GM13976 (cell line): ENCODE measurements at places on chromosomes 6 and 20.

- peak; percentile 43 for DNase-seq
Measured at GRCh38 chr6:122610690-122611455, 668 bp downstream of the PKIB start.

DNA sequence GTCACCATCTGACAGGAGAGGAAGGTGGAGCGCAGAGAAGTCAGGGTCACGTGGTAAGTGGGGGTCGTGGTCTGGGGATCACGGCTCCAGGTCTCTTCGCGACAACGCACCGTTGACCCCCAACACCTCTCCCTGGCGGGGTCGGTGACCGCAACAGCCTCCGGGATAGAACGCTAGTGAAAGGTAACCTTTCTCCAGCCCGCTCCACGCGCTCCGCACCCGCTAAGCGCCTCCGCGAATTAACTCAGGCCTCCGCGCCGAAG, 600 bp upstream of the SYNJ2 start:
- peak; percentile 52 for DNase-seq

DNA sequence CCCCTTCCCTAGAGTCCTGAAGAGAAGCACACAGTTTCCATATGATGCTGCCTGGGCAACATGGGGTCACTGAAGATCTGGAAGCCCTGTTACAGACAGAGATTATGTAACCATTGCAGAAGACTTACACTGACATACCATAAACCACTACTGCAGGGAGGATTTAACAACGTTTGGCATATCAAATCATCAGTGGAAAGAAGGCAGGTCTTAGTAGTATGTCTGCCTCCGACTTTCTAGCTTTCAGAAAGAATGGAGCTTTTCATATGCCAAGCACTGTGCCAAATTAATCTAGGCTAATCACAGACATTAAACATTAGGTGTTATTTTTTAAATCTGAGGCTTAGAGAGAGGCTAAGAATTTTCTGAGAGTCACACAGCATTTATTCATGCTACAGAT, 144.3 kb downstream of the ADGRB3 start:
- no peak for DNase-seq

- peak; percentile 39 for DNase-seq
Measured at GRCh38 chr6:14542670-14543366, 425.2 kb downstream of the CD83 start.

DNA sequence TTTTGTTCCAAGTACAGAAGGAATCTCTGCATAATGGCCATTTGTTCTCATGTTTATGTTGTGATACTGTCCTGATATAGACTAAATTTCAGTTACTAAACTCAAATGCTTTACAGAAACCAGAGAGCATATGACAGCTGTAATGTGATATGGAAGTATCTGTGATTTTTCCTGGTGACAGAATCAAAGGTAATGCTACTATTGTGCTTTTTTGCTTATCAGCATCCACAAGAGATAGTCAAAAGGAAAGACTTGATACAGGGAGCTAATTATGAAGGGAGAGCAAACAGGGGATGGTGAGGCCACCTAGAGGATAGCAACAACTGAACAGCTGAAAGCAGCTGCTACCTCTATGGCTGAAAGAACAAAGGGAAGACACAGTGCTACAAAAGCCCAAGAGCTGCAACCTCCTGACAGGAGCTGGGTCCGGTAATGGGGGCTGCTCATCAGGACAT, 181.4 kb downstream of the PHF3 start:
- peak; percentile 18 for DNase-seq

GRCh38 chr6:52475307-52475706, 55.2 kb downstream of the EFHC1 start:
- no peak for DNase-seq

DNA sequence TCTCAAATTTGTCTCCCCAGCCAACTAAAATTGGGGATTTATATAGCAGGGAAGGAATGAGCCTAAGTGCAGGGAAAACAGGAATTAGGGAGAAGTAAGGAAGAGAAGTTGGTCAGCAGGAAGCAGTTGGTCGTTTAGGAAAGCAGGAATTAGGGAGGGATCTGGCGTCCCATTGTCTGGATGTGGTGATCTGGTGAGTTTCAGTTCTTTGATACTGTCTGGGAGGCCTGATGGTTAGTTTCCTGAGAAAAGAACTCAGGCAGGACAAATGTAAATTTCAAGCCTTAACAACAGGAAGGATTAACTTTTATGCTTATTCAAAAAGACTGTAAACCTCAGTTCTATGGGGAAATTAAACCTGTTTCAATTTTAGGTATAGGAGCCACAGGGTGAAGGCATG, 116.2 kb upstream of the PRL start:
- no peak for DNase-seq

DNA sequence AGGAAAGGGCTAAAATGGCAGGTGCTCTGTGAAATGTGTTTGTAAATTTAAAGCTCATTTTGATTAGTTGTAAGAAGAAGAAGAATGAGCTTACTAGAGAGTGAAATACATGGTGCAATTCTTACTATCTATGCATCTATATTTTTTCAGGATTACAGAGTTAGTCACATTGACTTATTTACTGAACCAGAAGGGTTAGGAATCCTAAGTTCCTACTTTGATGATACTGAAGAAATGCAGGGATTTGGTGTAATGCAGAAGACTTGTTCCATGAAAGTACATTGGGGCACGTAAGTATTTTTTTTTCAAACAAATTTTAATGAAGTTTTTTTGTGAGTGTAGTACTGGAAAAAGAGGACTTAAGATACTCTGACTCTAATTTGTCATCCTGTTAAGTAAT, 99.3 kb downstream of the RTN4IP1 start:
- no peak for DNase-seq

- no peak for DNase-seq
Measured at GRCh38 chr20:52761867-52762266, 210.3 kb upstream of the TSHZ2 start.

DNA sequence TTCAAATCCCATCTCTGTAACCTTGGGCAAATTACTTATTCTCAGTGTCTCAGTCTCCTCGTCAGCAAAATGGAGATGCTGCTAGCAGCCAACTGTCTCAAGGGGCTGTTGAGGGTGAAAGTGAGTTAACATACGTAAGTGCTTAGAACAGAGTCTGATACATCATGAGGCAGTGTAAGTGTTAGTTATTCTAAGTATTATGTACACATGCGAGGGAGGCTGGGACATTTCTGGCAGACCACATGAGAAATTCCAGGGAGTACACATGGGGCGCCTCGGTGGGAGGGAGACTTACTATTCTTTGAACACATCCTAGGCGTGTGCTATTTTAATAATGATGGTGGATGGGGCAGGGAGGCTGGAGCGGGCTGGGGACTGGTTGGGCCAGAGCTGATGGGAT, 99.1 kb downstream of the DLGAP4 start:
- DNase-seq = no peak

GRCh38 chr6:33755070-33755869, 8.6 kb upstream of the IP6K3 start:
- no peak for DNase-seq

GRCh38 chr6:39076623-39077535, 28.3 kb downstream of the GLP1R start:
- DNase-seq = peak; percentile 35

- no peak for DNase-seq
Measured at GRCh38 chr6:106051226-106051625, 34.9 kb upstream of the PRDM1 start.

- no peak for DNase-seq
Measured at GRCh38 chr20:51379601-51380341, 162.7 kb downstream of the NFATC2 start.

DNA sequence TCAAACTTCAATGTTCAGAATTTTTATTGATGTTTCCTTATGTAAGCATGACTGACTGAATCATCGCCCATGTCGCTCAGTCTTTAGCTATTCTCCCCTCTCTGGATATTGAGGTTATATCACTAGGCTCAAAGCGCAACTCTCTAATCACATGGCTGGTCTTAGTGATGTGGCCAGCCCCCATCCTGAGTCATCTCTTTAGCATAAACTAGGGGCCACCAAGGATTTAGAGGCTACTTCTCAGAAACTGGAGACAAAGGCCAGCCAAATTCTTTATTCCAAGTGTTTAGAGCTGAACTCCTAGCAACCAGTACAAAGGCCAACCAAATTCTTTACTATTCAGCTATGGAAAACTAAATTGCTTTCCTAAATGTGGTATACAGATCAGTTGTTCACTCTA, 61.4 kb downstream of the FAM135A start:
- DNase-seq = no peak

DNA sequence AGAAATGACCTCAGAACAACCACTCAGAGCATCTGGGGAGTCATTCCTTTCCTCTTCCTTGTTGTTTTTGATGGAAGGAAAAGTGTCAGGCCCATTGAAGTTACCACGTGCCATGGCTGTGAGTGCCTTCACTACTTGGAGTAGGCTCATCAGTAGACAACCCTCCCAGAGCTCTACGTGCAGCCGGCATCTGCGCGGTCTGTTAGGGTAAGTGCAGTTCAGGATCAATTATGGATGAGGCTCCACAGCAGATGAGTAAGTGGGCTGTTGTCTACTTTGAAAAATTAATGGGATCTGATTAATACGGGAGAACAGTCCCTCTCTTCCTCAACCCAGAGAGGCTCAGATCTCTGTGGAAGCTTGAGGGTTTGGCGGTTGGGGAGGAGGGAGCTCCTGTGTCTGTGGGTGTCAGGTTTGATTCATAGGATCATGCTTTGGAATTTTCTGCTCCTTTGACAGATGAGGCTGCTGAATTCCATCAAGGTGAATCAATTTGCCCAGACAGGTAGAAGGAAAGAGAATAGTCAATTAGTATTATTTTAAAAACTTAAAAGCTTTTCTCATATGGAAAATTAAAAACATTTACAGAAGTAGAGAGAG, 93.8 kb upstream of the TOX2 start:
- DNase-seq = no peak

- no peak for DNase-seq
Measured at GRCh38 chr20:4569092-4569491, 152.6 kb upstream of the PRND start.

GRCh38 chr20:59785986-59786795, 147.2 kb downstream of the SYCP2 start:
- DNase-seq = peak; percentile 8

- DNase-seq = no peak
Measured at GRCh38 chr6:149044528-149044927, 273.0 kb upstream of the TAB2 start.
